ENCODE measurements at places on chromosomes 7 and 10.

GRCh38 chr7:105011831-105012502, 2.0 kb upstream of the KMT2E start:
- peak; percentile 25 for DNase-seq

DNA sequence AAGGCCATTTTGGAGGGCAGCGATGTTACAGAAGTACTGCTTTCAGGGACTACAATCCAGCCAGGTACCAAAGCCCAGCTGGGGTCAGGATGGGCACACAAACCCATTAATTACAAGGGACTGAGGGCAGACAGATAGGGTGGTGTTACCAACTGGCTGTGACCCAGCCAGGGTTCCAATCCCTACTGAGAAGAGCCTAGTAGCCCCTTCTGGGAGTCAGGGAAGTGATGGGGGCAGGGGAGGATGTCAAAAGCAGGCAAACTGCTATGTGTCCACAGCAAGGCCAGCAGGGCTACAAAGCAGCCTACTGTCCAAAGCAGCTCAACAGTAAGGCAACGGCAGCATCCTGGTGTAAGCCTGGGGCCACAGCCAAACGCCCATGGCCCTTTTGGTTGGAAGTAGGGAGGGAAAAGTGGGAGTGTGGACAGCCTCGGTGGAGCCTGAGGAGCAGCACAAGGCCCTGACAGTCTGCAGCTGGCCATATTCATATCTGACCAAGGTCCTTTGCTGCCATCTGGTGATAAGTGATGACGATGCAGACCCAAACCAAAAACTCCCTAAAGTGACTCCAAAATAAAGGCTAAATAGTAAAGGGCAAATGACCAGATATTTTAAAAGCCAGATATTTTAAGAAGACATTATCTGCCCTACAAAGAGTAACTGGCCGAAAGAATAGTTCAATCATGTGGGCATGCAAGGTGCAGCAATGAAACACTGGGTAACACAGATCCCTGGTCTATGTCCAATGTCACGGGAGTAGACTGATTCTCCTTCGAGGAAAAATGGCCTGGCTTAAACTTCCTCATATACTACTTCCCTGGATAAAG, 56.9 kb downstream of the XPNPEP1 start:
- no peak for DNase-seq

- DNase-seq: no peak
These were observed 56.2 kb upstream of the GDF10 start for GRCh38 chr10:47243791-47244190.

DNA sequence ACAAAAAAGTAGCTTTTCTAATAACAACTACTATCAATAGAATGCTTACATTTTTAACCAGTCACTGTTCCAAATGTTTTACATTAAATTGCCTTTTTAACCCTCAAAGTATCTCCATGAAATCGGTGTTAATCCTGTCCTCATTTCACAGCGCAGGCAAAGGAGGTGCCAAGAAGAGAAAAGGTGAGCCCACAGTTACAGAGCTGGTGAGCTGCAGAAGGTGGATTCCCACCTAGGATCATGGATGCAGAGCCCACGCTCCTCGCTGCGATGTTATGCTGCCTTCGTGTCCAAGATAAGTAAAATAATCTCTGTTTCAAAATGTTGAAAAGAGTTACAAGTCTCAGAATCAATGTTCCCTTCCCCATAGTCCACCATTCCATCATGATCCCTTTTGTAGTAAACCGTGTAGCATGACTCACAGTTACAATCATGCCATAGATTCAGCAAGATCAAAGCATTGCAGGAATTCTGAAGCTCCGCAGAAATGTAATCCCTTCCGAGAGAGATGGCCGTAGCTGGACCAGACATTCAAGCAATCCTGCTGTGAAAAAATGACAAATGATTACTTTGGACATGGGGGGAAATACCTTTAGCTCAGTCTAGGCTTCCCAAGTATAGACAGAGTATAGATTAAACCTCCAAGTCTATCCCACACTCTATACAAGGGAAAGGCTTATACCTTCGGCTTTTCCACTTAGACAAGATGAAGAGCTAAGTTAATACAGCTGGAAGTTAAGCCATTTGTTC, 394.7 kb upstream of the AKR1E2 start:
- DNase-seq: no peak

GRCh38 chr10:77524281-77524711, 113.3 kb downstream of the KCNMA1 start:
- DNase-seq: no peak

- DNase-seq: no peak
These were observed 220.6 kb downstream of the ARHGAP12 start for GRCh38 chr10:31708046-31708445.

- no peak for DNase-seq
These were observed 247.6 kb downstream of the AUTS2 start for GRCh38 chr7:69845721-69846495.

DNA sequence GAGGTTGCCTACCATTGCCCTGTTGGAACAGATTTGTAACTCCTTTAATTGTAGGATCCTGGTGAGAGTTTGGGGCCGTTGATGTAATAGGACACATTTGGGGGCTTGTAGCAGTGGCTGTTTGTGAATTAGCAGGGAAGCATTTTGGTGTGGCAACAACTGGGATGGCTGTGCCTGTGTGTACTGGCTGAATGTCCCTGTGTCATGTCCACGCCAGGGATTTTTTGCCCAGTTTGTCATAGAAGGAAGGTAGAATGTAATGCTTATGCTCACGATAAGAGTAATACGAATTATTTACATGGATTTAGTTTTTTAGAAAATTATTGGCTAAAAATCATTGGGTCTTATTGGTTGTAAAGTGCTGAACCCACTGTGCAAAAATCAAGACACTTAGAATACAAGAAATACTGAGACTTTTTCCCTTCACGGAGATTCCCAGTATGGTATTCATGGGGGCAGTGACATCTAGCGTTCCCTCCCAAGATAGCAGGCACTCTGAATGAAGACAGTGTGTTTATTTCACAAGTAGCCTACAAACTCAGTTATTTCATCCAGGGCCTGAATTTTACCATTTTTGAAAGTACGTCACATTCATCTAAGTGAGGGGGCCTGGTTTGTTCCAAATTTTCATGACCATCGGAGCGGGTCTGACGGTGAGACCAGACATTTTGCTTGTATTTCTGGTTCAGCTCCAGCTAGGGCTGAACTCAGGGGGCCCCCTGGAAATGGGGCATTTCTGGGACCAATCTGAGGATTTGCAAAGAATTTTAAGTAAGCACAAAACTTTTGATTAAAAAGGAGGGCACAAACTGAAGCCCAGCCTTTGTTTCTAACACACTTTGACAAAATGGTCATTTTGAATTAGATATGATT, 74.7 kb downstream of the CACNB2 start:
- DNase-seq: no peak

GRCh38 chr7:73830681-73831583, at the start of gene CLDN4:
Gene CLDN4, plus strand, starts transcription at chr7:73830996. Its CDS starts 206 bp downstream, at chr7:73831202.
- DNase-seq: no peak
